Dermis lymphatic vessel endothelial cell (primary cell): ENCODE measurements at places on chromosomes 3 and 15. TPM values are rescaled to one million over a fixed set of nuclear protein-coding genes. Genes with fewer than 3 reads are reported as not detected.

GOLGA6A gene
- total RNA-seq: not detected in 2 replicates

CFAP91 gene
- not detected in 2 replicates for total RNA-seq

ASB14 gene
- not detected in 2 replicates for total RNA-seq

ACTC1 gene
- total RNA-seq: not detected in 2 replicates

FOXL2NB gene
- under 0.01 TPM in 1 of 2 replicates, not detected in the other for total RNA-seq

C3orf20 gene
- under 0.01 TPM in 2 replicates for total RNA-seq
